ENCODE measurements at places on chromosomes 3 and 15.

DNA sequence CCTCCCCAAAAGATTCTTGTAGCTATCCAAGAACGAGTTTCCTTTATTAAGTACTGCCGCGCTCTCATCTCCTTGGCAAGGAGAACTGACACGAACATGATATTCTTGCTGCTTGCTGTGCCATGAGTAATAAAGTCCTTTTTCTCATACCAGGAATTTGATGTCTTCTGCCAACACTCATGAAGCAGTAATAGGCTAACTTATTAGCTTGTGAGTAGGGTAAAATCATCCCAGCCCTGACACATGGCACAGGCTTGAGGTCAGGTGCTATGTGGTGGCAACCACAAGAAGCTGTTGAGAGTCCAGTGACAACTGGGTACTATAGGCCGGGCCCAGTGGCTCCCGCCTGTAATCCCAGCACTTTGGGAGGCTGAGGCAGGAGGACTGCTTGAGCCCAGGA lies 22.7 kb upstream of the UBXN7 start:
- DNase-seq, result no peak

GRCh38 chr3:42503251-42503924 lies 945 bp downstream of the VIPR1 start:
- peak; percentile 8 for DNase-seq

- no peak for DNase-seq
Measured at GRCh38 chr15:53910236-53910849, 67.9 kb upstream of the UNC13C start.

DNA sequence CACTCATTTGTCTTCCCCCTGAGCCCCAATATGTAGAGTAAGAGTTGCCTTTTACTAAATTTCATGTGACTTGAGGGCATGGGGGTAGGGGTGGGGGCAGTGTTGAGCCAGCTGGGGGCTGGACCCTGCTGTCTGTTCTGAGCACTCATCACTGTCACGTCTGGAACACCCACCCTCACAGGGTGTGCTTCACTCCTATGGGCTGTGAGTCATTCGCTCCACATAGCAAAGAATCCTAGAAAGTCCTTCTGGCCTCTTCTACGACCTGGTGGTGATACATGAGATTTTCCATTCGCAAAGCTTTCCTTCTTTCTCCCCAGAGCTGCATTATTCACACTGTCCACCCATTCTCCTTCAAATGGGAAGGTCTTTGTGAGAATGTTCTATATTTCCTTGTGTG lies 43.6 kb upstream of the MGLL start:
- DNase-seq, result no peak

GRCh38 chr3:175308097-175308496 lies 449.0 kb downstream of the NAALADL2 start:
- no peak for DNase-seq

GRCh38 chr15:90959894-90960293 lies 5.2 kb downstream of the RCCD1 start:
- DNase-seq, result no peak

DNA sequence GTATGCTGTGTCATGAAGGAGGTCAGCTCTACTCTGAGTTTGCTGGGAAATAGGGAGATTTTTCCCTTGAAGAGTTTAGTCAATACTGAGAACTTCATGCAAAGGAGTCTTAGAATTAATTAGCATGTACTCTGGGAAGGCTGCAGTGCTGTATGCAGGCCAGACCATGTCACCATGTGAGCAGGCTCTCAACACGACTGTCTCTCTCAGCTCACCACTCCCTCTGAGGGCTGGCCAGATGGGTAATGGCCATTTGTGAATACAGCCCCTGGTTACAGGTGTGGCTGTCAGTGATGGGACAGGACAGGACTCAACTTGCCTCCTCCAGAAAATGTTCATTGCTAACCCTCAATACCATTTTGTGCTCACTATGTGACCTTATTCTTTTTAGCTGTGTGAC lies 5.1 kb upstream of the CERS3 start:
- no peak for DNase-seq

- no peak for DNase-seq
Measured at GRCh38 chr3:50288387-50289007, 3.7 kb downstream of the IFRD2 start.

DNA sequence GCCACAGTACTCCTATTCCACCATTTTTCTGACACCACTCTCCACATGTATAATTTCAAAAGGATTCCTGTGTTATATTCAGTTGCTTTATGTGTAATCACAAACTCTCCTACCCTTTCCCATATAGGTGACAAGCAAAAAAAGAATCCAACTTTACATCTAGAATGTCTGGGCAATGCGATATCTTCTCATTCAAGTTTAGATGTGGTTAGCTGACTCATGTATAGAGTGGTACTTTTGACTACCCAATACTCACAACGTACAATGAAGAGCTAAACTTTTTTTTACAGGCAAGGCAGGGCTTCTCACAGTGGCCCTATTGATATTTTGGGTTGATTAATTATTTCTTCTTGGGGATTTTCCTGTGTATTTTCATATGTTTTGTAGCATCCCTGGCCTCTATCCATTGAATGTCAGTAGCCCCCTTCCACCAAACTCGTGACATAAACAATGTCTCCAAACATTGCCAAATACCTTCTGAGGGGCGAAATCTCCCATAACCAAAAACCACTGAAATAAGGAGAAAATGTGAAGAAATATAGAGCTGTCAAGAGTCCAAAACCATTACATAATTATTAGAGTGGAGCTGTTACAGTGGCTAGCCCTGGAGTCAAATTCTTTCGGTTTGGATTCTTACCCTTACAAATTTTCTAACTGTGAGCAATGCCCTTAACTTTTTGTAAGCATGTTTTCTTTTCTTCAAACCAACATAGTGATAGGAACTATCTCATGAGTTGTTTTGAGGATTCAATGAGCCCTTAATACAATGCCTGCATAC lies 342.6 kb downstream of the NSUN3 start:
- no peak for DNase-seq

DNA sequence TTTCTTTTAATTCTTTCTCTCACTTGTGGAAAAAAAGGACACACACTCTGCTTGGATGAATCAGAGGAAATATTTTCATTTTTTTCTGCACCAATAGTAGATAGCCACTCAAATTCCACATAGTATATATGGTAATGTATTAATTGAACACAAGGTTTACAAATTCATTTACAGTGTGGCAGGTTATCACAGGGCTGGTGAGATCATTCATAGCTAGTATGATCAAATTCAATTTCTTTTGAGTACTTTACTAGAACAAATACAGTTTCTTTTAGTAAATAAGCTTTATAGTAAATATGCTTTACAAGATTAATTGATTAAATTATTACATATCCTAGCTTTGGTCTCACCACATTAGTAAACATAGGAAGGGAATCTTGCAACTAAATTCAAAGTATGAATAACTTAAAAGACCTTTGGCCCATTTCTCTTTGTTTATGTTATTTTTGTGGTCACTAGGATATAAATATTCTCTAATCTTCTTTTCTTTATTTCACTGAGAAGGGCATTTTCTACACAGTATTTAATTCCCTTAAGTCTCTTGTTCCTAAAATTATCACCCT lies 40.1 kb upstream of the PARP14 start:
- DNase-seq, result no peak

DNA sequence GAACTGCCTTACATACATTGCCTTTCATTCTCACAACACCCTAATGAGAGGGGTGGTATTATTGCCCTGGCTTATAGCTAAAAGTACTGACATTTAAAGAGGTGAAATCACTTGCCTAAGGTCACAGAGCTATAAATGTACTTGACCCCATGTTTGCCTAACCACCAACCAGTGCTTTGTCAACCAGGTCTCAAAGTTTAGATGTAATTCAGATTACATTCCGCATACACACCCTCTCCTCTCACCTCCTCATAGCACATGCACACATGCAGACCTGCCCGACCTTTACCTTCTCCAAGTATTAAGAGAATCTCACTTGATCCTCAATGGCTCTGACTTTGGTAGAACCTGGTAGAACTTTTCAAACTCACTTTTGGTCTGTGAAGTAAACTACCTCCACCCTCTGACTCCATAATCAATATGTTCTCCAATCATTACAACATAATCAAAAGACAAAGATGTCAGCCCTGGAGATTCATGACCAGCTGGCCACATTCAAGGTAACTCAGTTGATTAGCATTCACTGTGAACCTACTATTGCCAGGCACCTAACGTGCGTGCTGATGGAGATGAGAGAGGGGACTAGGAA lies 63.2 kb upstream of the HES1 start:
- no peak for DNase-seq

DNA sequence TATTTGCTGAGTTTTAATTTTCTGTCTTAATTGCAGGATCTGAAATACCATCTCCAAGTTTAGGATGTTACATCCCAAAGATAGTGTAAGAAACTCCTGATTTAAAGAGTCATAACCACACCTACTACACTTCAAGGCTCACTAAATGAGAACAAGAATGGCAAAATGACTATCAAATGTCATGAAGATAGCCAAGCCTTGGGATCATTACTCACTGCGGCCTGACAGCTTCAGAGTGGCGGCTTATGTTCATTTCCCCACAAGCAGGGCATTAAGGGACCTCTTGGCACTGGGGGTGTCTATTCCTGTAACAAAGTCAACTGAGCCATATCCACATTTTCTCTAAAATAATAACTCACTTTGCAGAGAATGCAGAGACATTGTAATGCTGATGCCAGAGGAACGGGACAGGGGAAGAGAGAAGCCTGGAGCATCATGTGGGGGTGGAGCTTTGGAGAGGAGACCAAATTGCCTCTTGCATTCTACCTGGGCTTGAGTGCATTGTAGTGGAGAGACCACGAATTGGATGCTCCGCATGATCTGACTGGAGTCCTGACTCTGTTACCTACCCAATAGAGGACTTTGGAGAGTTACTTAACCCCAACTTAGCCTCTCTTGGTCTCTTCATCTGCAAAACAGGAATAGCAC lies 219.2 kb downstream of the OPA1 start:
- DNase-seq, result no peak

DNA sequence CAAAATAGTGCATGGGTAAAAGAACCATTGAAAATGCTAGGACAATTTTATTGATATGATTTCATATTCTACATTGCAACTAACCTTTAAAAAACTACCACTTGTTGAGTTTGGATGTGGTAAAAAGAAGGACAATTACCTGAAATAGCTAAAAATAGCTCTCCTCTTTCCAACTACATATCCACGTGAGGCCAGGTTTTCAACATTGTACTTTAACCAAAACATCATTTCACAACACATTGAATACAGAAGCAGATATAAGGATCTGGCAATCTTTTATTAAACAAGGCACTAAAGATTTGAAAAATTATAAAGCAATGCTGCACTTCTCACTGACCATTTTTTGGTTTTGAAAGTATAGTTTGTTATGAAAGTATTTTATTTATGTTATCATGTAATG lies 28.1 kb upstream of the MRPL3 start:
- no peak for DNase-seq

GRCh38 chr3:68363796-68364195 lies 568.6 kb downstream of the TAFA4 start:
- DNase-seq, result no peak

DNA sequence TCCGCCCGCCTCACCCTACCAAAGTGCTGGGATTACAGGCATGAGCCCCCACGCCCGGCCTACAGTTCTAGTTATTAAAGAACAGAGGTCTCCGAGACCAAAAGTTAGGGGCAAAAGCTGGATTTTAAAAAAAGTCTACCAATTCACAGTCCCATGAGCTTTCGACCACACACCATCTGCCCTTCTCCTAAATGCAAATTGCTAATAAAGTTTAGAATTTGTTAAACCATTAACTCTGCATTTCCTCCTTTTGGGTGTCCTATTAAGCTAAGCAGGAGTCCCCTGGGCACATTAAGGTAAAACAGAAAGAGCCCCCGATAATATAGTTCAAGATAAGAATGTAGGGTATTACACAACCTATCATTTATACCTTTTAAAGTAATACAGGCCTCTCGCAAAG lies 322.7 kb downstream of the FOXP1 start:
- no peak for DNase-seq

DNA sequence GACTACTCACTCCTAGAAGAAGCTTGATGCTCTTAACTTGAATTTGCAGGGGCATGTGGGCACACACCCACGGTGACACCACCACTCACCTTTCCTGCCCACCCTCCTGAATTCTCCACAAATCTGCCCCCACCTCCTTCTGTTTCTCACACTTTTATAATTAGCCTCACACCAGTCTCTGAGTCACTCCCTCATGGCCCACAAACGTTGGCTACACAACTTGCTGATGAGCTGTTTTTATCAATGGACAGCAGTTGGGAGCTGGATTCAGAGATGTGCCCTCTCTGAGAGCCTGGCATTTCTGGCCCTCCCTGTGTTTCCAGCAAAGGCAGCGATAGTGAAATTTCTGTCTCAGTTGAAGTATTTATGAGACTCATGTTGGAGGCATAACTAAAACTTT lies 1.3 kb downstream of the COLQ start:
- DNase-seq, result peak; percentile 25

- DNase-seq, result no peak
Measured at GRCh38 chr3:115217292-115217677, 70.2 kb upstream of the ZBTB20 start.

GRCh38 chr3:54134155-54134554 lies 11.8 kb downstream of the CACNA2D3 start:
- DNase-seq, result no peak

DNA sequence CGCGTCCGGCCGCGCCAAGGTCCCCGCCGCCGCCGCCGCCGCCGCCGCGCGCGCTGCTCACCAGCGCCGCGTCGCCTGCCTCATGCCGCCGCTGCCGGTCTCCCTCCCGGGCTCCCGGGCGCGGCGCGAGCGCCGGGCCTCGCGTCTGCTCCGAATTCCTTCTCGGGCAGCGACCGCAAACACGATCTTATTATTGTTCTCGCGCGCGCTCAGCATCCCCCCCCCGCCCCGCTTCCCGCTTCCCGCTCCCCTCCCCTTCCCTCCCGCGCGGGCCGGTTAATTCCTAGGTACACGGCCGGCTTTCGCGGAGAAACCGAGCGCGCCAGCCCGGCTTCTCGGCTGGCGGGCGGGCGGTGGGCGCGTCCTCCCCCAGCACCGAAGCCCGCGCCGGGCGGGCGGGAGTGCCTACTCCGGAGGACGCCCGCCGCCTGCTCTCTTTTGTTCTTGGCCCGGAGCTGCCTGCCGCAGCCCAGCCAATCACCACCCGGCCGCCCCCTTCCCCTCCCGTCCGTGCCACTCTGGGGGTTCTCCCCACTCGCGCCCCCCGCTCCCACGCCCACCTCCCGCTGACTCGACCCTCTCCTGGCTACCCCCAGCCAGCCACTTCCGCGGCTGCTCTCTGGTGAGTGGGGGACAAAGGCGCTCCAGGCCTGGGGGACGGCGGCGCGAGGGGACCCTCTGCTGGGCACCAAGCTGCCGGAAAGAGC lies at the start of gene HDGFL3:
HDGFL3 (minus strand) TSS at position 164 of the 707 bp plus-strand sequence. CDS start 409 bp downstream, outside the sequence.
- peak; percentile 23 for DNase-seq

DNA sequence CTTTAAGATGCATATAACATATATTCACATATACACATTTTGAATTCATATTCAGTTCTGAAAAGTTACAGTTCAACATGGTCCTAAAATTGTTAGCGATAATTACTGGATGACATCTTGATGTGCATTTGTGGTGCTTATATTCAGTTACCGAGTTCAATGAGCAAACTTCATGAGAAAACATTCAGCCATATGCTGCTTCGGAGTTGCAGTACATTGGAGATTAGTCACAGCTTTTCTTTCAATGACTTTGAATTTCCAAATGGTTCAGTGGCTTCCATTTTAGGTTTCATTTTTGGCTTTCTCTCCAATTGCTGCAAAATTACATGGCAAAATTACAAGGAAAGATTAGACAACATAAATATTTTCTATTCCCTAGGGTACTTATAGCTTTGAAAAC lies 198.3 kb upstream of the CNTN3 start:
- no peak for DNase-seq
